ENCODE measurements at places on chromosomes 12 and 14.

- no peak for DNase-seq
These were observed 124.5 kb downstream of the ESRRB start for GRCh38 chr14:76500480-76500879.

DNA sequence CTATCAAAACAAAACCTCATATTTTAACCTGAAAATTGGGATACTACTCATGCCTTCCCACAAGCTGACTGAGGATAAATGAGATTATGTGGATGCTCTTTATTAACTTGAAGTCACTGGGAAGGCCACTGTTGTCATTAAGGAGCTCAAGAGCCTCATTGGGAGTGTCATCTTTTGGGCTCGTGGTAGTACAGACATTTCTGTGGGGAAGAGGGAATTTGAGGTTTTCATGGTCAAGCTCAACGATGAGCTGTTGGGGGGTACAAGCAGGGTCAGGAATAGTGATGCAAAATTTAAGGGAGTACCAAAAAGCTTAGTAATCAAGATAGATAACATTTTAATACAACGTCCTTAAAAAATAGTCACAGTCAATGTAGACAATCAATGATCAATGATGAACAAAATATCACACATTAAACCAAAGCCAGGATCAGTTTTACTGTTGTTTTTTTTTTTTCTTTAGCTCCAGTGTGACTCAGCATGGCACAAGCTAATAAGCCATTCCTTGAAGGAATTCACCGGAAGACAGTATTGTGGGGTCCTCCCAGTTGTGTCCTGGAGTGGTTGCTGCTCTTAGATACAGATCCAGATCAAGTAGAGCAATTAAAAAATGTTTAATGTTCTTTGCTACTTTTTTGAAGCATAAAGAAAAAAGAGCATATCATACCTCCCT lies 130.9 kb downstream of the C12orf75 start:
- no peak for DNase-seq

GRCh38 chr14:32397861-32398640 lies 69.0 kb downstream of the AKAP6 start:
- DNase-seq: peak; percentile 81

DNA sequence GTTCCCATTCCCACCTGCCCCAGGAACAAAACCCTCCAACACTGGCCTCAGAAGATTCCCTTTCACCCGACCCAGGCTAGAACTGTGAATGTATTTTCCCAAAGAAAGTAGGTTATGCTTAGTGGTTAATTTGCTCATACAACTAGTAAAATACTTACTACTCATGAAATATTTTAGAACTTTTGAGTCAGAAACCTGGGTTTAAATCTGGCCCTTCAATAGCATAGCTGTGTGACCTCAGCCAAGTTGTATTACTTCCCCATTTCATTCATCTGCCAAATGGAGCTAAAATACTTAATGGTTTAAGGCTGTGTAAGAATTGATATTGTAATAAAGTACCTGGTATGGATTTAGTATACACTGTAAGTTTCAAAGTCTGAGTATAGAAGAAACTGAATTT lies 69.1 kb upstream of the DNM1L start:
- DNase-seq: no peak

GRCh38 chr14:67705211-67705610 lies 3.5 kb downstream of the RDH12 start:
- no peak for DNase-seq

DNA sequence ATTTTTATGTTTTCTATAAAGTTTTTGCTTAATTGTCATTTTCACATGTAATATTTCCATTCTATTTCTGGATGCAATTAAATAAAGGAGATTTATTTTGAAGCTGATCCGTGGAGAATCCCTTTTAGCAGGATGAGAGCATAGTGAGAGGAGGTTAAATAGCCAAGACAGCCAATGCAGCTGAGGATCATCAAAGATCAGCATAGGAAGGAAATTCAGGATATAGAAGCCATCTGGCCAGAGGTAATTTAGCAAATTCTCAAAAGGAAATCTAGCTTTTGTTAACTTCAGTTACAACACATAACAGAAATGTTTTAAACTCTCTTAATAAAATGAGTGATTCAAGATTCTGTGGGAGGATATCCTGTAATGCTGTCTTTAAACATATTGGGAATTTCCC lies 122.8 kb upstream of the PDE3A start:
- DNase-seq: no peak

GRCh38 chr14:30991408-30991807 lies 34.0 kb upstream of the AP4S1 start:
- DNase-seq: no peak

DNA sequence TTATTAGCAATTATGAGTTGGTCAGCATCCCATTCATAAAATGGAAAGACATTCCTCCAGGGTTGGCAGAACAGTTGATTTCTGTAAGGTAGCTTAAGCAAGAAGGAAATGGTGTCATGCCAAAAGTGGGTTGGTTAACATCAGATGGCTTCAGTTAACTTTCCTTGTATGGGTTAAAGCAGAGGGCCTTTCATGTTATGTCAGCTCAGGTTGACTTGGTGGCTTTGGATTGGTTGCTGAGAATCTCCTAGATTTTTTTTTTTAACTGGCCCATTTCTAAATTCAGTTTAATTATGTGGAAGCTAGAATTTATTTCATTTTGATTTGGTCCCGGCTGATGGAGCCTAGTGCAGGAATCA lies 87.8 kb downstream of the BBS10 start:
- no peak for DNase-seq

DNA sequence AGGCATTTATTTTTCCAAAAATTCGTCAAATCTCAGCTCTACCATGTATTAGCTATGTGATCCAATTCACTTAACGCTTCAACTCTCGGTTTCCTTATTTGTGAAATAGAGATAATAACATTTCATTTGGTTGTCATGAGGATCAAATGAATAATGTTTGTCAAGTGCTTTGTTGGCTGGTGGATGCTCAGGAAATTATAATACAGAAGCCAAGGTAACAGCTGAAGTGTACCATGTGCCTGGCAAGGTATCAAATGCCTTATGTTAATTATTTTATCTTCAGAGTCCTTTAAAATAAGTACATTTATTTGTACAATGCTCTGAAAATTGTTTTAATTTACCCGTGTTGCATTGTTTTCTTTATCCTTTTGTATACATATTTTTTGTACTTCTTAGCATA lies 6.1 kb upstream of the PRKCH start:
- DNase-seq: no peak

DNA sequence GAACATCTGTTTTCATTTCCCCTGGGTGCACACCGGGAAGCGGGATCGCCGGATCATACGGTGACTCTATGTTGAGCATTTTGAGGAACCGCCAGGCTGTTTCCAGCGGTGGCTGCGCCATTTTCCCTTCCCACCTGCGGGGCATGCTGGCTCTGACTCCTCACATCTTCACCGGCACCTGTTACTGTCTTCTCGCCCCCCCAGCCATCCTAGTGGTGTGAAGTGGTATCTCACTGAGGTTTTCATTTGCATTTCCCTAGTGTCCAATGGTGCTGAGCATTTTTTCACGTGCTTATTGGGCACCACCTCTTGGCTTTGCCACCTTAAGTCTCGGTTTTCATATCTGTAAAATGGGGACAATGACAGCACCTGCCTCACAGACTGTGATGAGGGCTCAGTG lies 44.1 kb upstream of the EML1 start:
- peak; percentile 68 for DNase-seq

GRCh38 chr12:112146123-112146522 lies 20.8 kb downstream of the TRAFD1 start:
- no peak for DNase-seq

GRCh38 chr12:68608191-68608590 lies 2.5 kb upstream of the RAP1B start:
- peak; percentile 55 for DNase-seq

- no peak for DNase-seq
These were observed 23.8 kb downstream of the HSPB8 start for GRCh38 chr12:119202544-119202943.

DNA sequence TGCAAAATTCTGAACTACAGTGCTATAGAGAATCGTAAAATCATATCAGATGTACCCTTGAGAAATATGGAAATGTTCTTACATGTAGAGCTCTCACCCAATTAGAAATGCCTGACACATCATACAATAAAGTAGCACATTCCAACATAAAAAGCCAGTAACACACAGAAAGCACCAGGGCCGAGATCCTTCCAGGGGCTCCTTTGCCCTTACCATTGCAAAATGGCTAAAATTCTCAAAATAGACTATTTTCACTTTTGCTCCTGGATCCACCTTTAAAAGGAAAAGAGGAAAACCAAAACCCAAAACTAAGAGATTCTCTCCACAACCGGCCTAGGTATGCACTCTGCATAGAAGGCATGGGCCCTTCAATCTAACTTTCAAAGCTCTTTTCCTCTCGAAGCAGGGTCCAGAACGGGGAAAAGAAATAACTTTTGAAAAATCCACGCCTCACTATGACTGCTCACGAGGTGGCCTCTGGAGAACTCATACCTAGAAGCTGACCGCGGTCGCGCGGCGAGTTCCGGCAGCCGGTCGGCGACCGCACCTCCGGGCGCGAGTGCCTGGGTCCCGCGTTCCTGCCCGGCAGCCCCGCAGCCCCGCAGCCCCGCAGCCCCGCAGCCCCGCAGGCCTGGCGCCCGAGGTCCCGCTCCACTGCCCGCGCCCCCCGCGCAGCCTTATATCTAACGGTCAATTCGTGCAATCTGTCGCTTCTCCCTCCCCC lies 2.7 kb downstream of the OTX2 start:
- DNase-seq: no peak

DNA sequence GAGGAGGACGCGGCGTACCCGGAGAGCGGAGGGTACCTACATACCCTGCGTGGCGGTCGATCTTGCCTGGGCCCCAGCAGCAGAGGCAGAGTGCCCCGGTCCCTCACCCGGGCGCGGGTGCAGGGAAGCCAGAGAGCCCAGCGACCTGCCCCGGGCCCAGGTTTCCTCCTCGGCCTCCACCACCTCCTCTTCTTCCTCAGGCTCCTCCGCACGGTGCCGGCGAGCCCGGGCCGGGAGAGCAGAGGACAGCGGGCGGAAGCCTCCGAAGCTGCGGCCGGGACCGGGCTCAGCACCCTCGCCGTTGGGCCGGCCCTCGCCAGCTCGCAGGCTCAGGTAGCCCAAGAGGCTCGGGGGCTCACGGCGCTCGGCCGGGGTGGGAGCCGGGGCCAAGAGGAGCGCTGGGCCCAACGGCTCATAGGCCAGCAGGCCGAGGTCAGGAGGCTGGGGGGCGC lies 6.6 kb downstream of the ZNF219 start:
- DNase-seq: no peak

GRCh38 chr14:40685764-40686163 lies 920.9 kb upstream of the LRFN5 start:
- no peak for DNase-seq

DNA sequence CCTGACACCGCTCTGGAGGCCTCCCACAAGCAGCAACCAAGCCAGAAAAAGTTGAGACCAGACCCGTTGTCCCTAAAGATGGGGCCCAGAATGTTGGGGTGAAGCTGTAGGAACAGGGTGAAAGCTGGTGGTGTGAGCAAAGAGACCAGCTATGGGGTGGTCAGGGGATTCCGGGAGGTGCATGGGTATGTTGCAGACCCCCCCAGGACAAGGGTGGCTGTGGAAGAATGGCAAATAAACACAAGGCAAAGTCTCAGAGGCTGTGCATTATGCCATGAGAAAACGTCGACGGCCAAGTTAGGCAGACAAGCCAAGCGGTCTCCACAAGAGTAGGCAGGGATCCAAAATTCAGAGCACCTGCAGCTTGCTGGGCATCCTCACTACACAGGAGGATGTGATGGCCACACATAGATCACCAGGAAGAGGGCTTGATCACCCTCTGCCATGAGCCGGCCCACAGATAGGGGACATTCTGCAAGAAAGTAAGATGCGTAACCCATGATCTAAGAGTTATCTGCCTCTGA lies 58.8 kb upstream of the KCNA1 start:
- DNase-seq: no peak

- no peak for DNase-seq
These were observed 366.7 kb downstream of the BTG1 start for GRCh38 chr12:91778938-91779400.

DNA sequence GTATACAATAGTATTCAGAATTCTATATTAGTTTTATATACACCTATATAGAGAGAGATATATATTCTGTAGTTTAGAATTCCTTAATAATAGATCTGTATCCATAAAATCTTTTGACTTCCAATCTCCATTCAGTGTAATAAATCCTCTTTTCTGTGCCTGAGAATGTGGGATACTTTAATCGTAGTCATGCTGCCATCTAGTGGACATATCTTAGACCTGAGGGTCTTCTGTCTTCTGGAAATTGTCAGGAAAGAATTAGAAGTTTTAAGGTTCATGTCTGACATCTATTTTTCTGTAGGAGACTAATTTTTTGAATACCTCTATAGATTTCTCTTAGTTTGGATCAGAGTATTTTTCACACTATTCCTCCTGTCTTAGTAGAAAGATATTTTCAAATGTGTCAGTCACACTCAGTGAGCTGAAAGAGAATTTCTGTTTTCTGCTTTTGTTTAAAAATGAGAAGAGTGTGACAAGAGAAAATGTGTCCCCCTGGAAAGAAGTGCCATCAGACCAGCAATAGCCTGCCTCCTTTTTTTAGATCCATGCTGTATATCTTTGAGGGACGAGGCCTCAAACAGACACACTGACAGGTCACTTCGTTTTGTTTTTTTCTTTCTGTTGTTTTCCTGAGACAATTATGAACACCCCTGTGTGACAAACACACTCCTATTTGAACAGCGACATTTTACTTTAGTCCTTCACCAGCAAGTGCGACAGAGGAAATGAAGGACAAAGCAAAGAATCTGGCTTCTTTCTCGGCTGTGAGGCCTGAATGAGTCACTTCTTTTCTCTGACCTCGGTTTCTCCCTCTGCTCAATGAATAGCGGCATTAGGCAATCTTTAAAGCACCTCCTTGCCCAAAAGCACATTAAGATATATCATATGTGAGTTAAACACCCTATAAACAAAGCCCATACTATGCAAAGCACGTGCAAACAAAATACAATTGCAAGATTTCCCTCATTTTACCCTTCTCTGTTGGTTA lies 96.3 kb downstream of the GALC start:
- DNase-seq: peak; percentile 77

DNA sequence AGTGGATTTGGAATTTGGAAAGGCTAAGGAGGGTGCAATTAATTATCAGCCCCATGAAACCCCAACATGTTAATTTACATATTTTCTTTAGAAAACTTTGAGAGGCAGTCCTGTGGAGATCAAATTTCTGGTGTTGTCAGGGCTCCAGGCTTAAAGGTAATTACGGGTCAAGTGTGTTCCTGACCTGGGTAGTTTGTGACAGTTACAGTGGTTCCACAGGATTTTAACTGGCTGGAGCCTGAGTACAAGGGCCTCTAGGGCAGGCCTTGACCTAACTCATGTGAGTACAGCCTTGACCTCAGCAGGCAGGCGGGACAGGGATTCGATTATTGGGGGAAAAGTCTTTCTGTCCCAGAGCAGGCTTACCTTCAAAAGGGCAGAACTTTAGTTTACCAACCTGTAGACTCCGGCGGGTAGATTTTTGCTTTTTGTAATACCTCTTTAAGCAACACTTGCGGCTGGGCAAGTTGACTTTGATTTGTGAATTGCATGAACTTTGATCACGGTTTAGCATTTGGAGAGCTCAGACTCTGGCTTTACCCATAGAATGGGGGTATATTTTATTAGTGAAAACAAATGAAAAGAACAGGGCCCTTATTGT lies 8.4 kb upstream of the PPTC7 start:
- DNase-seq: peak; percentile 64

Data from T47D (cell line).